ENCODE measurements at places on chromosomes 3 and 15.

- no peak for DNase-seq
Observed at GRCh38 chr3:150248116-150248887, 159.8 kb upstream of the TSC22D2 start.

DNA sequence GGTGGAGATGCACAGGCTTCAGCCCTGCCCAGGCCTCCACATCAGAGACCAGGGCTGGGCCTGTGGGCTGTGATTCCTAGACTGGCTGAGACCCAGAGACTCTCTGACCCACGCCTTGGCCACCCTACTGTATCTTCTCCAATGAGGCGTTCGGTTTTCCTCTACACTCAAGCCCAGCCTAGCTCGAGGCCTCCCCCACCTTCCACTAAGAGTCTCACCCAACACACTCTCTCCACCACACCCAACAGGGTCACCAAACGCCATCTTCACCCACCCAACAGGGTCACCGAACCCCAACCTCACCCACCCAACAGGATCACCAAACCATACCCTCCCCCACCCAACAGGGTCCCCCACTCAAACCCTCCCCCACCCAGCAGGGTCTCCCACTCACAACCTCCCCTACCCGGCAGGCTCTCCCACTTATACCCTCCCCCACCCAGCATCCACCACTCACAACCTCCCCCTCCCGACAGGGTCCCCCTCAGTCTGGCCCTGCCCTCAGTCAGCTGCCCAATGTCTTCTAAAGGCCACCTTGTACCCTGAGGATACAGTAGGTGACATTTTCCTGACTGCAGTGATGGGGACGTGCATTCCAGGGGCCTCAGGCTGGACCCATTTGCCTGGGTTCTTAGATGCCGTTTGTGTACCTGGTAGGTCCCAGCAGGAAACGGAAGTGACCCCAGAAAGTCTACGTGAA is 20.4 kb downstream of the CFAP100 start:
- no peak for DNase-seq

- no peak for DNase-seq
Observed at GRCh38 chr3:42163622-42164244, 72.6 kb downstream of the TRAK1 start.

DNA sequence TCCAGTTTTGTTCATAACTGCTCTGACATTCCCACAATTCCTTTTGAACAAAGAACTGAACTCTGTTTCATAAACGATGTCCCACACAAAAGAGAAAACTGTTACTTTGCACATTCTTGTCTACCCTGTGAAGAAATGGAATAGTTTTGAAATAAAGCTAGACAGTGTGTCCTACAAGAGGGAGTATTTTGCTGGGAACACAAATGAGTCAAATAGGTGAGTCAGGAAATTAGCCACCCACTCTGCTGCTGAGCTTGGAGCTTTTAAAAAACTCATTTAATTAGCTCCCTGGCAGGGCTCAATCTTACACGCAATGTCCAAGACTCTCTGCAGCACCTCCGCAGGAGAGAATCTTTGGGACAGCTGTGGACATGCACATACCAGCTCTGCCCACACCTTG is 193.4 kb downstream of the SLC9A9 start:
- DNase-seq: no peak

GRCh38 chr3:187211532-187212195 is 14.4 kb downstream of the RTP1 start:
- DNase-seq: no peak

DNA sequence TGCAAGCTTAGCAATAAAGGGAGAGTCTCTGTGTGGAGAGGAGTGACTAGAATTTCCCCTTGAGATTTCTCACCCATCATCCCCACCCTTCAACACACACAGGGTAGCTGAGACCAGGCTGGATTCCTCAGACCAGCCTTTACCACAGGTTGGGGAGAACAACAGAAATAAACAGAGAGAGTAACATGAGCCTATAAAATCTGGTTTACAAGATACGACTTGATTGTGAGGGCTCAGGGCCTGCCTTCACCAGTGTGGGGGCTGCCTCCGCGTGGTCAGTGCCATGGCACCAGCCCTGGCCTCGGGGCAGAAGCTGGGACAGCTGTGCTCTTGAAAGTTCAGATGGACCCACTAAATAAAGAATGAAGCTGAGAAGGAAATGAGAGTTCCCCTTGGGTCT is 14.6 kb upstream of the MAGEF1 start:
- no peak for DNase-seq

GRCh38 chr15:48679952-48680351 is 34.4 kb upstream of the FBN1 start:
- no peak for DNase-seq

- no peak for DNase-seq
Observed at GRCh38 chr3:81580355-81580754, 181.1 kb downstream of the GBE1 start.

DNA sequence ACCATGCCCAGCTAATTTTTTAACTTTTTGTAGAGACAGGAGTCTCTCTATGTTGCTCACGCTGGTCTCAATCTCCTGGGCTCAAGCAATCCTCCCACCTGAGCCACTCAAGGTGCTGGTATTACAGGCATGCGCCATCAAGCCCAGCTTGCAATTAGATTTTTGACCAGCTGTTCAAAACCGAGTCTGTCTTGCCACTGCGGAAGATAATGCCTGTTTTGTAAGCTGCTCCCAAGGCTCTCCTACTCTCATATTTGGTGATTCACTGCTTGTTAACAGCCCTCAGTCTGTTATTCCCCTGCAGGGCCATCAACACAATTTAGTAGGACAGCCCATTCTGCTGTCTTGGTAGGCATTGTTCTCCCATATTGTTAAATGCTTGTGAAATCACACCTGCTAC is 17.8 kb upstream of the MCCC1 start:
- DNase-seq: no peak

DNA sequence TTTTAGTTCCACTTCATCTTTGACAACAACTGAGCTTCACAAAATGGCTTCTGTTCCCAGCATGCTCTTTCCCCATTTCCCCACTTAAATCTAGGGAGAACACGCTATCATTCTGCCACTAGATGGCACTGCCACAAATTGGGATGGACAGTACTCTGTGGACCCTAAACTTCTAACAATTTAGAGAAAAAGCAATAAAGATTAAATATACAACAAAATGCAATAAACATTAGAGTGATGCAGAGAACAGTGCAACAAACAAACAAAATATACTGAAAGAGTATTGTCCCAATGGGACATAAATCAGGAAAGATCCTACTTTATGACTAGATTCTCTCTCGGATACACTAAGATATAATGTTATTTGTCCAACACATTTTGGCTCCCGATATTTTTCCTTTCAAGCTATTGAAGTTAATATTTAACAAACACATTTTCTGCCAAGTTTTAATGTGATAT is 169.7 kb upstream of the TMCO5A start:
- peak; percentile 37 for DNase-seq

DNA sequence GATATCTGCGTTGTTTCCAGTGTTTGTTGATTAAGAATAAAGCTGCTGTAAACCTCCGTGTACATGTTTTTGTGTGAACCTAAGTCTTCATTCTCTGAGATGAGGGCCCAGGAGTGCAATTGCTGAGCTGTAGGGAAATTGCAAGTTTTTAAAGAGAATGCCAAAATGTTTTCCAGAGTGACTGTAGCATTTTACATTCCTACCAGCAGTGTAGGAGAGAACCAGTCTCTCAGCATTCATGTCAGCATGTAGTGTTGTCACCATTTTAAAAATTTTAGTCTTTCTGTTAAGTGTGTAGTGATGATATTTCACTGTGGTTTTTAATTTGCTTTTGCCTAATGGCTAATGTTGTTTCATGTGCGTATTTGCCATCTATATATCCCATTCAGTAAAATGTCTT is 3.4 kb upstream of the MGLL start:
- DNase-seq: no peak

- no peak for DNase-seq
Observed at GRCh38 chr3:168124291-168124690, 28.6 kb upstream of the GOLIM4 start.

- DNase-seq: no peak
Observed at GRCh38 chr3:106296062-106296461, 427.2 kb upstream of the CBLB start.

DNA sequence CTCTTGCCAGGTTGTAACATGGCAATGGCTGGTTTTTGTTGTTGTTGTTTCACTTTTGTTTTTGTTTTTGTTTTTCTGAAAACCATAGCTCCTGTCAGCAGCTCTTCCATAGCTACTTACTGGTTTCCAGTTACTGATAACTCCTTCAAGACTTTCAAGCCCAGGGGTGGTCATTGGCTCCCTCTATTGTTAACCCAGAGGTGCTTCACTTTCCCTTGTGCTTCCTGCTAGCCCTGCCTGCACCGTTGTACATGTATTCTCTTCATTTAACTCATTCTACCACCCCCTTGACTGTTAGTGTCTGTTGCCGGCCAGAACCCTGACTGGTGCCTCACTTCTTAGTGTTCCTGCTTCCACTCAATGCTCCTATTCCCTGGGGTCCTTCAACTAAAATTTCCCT is 4.2 kb upstream of the TRAT1 start:
- DNase-seq: peak; percentile 37

DNA sequence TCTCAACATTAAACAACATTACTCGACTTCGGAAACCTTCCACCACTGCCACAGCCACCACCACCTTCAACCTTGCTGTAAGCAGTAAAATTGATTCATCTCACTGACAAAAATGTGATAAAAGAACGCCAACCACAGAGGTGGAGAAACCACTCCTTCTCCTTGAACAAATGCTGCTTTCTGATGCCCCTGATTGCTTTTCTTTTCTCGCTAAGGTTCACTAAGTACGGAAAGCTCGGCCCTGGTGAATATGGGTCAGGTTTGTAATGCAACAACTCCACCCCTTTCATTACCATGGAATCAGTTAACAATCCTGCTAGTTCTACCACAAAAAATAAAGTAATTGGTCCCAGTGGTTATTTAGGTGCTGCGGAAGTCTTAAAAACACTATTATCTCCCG is 44.9 kb downstream of the MEIS2 start:
- DNase-seq: no peak

- no peak for DNase-seq
Observed at GRCh38 chr3:162400697-162401096, 904.1 kb downstream of the OTOL1 start.

- no peak for DNase-seq
Observed at GRCh38 chr15:70098461-70099166, 897 bp upstream of the TLE3 start.

DNA sequence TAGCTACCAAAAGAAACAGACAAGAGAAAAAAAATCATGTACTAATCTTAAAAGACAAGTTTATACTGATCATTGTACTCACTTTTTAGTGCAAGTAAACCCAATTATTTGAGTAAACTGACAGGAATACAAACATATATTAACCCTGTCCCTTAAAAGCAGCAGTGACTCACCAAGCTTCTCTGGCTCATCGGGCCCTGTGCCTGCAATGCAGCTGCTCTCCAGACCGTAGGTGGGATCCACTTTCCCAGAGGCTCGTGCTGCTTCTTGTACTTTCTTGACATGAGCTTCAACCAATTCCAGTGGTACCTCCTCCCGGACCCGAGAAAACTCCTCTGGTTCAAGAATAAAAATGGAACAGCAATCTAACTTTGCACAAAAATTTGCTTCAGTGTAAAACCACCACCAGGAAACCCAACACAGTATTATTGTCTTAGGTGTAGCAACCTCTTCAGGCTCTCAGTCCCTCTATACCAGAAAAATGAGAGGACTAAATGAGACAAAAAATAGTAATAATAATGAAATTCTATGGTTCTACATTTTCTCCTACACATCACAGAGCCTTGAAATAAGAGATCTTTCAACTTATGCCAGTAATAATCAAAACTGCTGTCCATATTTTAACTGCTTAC is 82.6 kb upstream of the CSPG5 start:
- DNase-seq: no peak

DNA sequence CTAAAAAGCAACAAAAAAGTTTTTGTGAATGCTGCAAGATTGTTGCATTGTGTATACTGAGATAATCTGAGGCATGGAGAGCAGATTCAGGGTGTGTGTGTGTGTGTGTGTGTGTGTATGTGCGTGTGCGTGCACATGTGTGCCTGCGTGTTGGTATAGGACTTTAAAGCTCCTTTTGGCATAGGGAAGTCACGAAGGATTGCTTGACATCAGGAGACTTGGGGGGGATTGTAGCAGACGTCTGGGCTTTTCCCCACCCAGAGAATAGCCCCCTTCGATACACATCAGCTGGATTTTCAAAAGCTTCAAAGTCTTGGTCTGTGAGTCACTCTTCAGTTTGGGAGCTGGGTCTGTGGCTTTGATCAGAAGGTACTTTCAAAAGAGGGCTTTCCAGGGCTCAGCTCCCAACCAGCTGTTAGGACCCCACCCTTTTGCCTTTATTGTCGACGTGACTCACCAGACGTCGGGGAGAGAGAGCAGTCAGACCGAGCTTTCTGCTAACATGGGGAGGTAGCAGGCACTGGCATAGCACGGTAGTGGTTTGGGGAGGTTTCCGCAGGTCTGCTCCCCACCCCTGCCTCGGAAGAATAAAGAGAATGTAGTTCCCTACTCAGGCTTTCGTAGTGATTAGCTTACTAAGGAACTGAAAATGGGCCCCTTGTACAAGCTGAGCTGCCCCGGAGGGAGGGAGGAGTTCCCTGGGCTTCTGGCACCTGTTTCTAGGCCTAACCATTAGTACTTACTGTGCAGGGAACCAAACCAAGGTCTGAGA is 4.7 kb downstream of the BHLHE40 start:
- DNase-seq: no peak

- DNase-seq: no peak
Observed at GRCh38 chr3:168121184-168122017, 25.7 kb upstream of the GOLIM4 start.

- no peak for DNase-seq
Observed at GRCh38 chr3:41018855-41019254, 180.4 kb upstream of the CTNNB1 start.

GRCh38 chr3:56799251-56799882 is 2.4 kb downstream of the ARHGEF3 start:
- peak; percentile 9 for DNase-seq

DNA sequence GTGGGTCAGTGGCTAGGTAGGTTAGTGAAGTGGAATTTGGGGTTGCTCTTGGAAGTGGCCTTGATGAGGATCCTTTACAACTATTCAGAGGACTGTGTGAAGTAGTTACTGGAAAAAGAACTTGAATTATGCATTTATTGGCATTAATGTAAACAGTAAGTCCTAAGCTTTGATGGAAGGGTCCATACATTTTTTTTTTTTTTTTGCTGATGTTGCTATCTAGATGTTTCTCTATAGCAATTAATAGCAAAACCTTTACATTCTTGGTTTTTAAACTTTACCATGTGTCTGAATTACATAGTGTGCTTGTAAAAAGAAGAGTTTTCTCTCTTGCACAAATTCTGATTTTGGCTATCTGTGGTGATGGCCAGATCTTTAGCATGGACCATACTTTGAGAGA is 9.5 kb downstream of the ZNF621 start:
- DNase-seq: no peak

DNA sequence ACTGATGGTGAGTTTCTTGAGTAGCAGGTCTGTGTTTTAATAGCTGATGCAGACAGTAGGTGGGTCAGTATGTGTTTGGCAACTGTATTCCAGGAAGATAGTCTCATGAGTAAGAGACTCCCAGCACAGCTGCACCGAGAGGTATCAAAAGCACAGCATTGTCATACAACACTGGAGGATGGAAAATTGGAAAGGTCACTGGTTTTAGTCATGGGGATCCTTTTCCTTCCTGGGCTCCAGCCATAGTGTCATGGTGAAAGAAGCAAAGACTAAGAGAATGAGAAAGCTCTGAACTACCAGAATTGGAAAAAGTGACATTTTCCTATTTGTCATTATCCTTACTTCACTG is 61.5 kb downstream of the P3H2 start:
- no peak for DNase-seq

- DNase-seq: peak; percentile 11
Observed at GRCh38 chr3:161559177-161559998, 62.8 kb downstream of the OTOL1 start.

- DNase-seq: no peak
Observed at GRCh38 chr3:102095383-102095782, 246.1 kb downstream of the NFKBIZ start.
